Stimulated activated CD8-positive, alpha-beta memory T cell treated with anti-CD3 and anti-CD28 coated beads, Interleukin-2, amount 100 ng/mL, for 48 hours (primary cell): ENCODE measurements at places on chromosomes 11 and 22.

DNA sequence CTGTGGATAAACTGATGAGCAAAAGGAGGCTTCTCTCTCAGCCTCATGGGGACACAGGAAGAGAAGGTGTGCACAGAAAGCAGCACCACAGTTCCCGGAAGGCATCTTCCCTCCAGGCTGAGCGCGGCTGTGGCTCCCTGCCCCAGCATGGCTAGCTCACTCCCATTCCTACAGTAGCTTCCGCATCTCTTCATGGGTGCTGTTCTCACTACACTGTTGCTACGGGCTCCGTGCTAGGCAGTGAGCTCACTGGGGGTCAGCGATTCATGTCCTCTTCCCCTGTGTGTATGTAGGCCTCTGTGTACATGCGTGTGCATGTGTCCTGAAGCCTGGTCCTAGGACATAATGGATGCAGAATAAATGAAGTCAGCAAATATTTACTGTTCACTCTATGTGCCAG lies 64.3 kb downstream of the MICAL3 start:
- no peak for DNase-seq

- DNase-seq: no peak
Measured at GRCh38 chr11:70873736-70874412, 378.5 kb downstream of the SHANK2 start.

- no peak for DNase-seq
Measured at GRCh38 chr22:37237371-37238268, 6.4 kb downstream of the RAC2 start.

- no peak for DNase-seq
Measured at GRCh38 chr22:44682556-44683168, 19.3 kb upstream of the PRR5 start.

GRCh38 chr11:109680127-109680526 lies 258.1 kb downstream of the C11orf87 start:
- DNase-seq: no peak

DNA sequence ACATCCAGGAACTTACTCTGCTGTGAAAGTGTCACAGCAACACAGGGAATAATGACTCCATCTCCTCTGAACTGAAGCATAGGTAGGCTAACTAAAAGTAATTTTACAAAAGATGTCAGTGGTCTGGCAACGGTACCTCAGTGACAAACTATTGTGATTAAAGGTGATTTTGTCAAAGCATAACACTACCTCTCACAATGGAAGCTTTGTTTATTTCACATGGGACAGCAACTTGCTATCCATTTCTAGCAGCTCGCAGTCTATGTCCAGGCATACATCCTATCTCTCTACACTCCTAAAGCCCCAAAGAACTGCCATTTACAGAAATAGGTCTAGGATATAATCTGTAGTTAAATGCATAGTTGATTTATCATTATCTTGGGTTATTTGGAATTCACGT lies 163.0 kb downstream of the KIRREL3 start:
- no peak for DNase-seq

GRCh38 chr22:27895600-27895999 lies 23.5 kb downstream of the PITPNB start:
- no peak for DNase-seq

GRCh38 chr11:33801821-33802193 lies 27.5 kb upstream of the FBXO3 start:
- no peak for DNase-seq

DNA sequence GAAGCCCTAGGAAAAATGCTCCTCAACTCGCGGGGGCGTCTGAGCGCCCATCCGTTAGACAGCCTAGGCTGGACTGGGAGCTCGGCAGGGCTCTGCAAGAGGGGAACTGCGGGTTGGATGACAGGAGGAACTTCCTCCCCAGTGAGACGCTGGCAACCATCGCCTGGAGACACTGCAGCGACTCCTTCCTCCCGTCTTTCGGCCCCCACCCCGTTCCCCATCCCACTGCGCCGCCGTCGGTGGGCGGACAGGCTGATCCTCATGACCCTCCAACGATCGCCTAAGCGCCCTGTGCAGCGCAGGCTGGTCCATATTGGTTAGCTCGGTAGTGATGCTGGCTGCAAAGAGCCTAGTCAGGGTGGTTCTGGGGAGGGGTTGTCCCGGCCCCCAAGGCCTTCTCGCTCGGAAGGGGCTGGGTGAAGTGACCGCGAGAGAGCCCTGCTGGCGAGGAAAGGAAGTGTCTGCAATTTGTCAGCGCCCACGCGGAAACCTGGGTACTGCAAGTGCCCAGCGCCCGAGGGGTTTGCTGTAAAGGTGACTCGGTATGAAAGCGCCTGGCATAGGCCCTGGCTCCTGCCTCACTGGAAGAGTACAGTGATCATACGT lies 638 bp downstream of the NRGN start:
- DNase-seq: no peak

- DNase-seq: no peak
Measured at GRCh38 chr11:68658097-68658496, 26.2 kb upstream of the GAL start.

GRCh38 chr11:33168709-33169200 lies 7.5 kb upstream of the CSTF3 start:
- no peak for DNase-seq

DNA sequence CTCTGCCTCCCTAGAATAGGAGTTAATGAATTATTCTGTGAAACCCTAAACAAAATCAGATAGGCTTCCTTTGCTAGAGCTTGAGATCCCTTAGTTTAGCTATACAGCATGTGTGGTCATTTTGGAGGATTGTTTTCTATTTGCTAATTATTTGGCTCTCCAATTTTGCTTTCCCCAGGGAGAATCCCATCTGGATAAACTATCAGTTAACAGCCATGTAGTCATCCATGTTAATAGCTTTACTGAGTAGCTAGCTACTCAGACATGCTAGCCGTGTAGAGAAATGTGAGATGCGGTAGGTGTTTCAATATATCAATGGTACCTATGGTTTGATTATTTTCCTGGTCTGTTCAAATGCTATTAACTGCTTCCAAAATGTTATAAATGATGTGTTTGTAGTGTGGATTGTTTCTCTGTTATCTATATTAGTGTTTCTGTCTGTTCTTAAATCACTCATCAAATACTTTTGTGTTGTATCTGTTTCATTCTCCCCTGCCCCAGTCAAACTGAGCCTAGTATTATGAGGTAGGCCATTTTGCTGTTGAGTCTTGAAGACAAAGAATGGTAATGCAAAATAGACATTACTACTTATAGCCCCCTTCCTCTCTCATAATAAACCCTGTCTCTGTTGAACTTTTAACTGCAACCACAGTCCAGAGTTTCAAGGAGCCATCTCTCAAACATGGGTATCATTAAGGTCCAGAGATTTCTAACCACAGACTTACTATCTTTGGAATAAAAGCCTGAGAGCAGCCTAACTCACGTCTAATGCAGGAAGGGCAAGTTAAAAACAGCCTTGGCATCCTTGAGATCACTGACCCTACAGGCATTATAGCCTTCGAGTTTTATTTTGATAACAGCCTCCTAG lies 56.1 kb upstream of the GRAMD1B start:
- no peak for DNase-seq

- no peak for DNase-seq
Measured at GRCh38 chr11:8233691-8234424, 29.8 kb downstream of the LMO1 start.

DNA sequence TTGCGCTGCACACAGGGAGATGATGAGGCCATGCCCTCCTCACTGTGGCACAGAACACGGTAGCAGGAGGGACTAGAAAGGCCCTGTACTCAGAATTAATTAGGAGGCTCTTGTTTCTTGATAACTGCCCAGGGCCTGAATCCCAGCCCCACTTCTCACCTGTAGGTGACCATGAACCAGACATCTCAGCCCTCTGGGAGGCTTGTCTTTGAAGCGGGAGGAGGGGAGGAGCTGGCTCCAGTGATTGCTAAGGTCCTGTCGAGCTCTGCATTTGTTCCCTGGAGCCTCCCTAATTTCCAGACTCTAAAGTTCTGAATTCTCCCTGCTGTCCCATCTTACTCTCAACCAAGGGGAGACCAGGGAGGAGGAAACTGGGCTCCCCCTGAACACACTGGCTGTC lies 19.8 kb upstream of the OAF start:
- no peak for DNase-seq

DNA sequence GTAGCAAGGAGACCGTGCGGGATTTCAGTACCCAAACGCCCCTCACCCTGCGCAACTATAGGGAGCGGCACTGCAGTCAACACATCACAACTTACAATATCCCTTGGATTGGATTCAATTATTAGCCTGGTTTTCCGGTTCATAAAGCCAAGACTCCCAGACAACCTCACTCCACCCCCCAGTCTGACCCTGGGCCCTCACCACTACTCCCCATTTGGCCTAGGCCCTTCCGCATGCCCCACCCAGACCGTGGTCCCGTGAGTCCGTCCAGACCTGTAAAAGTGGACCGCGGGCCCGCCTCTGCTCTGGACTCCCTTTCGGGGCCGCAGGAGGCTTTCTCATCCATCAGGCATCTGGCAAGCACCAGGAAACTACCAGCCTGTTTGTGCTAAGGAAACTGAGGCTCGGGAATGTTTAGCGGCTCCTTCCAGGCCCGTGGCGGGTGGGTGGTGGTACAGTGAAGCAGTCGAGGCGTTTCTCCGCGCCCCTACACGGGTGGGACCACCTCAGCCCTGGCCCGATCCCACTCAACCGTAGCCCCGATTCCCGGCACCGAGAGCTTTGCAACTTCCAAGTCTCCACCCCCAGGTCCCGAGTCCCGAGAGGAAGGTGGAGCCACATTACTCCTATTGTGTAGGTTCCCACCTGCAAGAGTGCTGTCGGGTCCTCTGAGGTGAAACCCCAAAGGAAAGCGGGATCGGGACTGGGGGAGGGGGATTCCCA lies 679 bp upstream of the DPP3 start:
- no peak for DNase-seq

DNA sequence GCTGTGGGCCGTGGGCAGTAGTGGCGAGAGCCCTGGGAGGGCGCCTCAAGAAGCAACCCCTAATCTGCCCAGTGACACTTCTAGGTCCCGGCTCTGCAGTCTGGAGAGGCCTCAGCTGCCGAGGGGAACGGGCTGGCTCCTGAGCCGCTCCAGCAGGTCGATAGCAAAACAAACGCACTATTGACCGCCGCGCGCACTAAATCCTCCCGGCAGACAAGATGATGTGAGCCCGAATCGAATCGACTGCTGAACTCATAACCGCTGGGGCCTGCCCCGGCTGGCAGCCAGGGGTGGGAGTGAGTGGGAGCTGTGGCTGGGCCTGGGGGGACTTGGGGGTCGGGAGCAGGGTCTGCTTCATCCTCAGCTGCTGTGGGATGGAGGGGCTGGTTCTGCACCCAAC lies 36.1 kb downstream of the FLRT1 start:
- DNase-seq: no peak
